ENCODE measurements at places on chromosomes 7 and 10.

- no peak for DNase-seq
These were observed 81.6 kb downstream of the NPY start for GRCh38 chr7:24365606-24366005.

DNA sequence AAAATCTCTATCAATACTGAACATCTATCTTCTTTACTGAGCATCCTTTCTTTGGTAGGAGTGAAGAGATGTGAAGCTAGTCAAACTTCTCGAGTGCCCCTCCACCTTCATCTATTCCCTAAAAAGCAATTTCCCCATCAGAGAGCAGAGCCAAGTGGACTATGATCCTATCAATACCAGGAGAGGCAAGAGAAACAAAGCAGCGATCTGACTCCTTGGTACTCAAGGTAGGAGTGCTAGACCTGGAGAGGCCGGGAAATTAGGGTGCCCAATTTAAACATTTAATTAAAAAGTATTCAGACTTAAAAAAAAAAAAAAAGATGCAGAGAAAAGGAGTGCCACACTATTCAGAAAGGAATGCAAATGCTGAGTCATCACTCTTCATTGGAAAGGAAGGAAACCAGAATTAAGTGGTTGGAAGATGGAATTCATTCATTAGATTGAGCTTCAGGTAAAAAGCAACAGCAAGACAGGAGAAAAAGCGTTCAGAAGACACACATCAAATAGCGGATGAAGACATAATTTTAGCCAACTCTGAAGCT, 1.6 kb downstream of the TIAL1 start:
- peak; percentile 69 for DNase-seq

DNA sequence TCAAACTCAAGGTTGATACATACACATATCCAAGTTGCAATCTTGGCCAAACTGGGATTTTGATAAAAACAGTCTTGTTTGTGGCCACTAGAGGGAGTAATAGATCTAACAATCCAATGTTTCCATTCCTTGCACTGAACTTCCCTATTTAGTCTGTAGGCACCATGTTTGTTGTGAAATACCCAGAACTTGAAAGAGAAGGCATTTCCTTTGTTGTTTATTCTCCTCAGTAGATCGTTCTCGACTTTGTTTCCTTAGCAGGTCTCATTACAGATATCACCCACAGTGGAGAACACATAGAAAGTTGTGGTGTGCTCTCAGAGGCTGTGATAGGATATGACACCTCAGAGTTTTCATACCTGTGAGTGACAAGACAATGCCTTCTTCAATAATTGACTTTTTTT, 70.3 kb upstream of the MXI1 start:
- peak; percentile 71 for DNase-seq

DNA sequence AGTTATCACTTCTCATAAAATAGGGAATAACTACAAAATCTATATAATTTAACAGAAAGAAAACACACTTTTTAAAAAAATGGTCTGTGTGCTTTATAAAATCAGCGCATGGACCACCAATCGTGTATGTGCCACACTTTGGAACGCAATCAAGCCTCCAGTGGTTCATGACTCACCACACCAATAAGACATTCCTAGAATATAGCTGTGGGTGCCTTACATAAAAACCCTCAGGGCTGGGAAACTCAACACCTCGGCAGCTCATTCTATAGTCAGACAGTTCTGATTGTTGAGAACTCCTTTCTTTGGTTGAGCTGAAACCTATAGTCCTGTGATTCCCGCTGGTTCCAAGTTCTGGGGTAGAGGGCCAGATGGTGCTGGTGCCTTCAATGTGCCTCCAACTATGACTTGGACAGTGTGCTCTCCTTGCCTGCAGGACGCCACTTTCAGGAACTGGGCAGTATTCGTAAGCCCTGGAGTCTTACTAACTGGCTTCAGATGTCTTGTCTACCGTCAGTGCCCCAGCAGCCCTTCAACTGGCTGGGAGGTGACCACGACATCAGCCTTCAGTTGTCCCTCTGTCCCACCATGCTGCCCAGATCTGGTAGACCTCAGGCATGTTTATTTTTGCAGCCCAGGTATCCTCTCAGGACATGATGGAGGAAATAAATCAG, 135.7 kb upstream of the GDF10 start:
- DNase-seq = peak; percentile 96

DNA sequence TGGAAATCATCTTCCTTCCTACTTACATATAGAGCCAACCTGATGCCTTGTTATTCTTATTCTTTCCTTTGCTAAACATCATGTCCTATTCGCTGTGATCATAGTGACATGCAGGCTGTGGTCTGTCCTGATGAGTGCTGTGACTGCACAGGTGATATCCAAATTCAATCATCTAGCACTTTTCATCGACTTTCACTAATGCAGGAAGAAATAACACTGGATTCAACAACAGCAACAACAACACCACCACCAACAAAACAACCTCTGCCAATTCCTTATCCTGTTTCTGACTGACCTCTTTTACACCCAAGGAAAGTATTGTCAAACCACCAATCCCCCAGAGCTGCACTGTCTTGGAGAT, 203.2 kb upstream of the PHYHIPL start:
- DNase-seq = no peak

GRCh38 chr10:34373211-34373610, 441.9 kb downstream of the PARD3 start:
- no peak for DNase-seq

DNA sequence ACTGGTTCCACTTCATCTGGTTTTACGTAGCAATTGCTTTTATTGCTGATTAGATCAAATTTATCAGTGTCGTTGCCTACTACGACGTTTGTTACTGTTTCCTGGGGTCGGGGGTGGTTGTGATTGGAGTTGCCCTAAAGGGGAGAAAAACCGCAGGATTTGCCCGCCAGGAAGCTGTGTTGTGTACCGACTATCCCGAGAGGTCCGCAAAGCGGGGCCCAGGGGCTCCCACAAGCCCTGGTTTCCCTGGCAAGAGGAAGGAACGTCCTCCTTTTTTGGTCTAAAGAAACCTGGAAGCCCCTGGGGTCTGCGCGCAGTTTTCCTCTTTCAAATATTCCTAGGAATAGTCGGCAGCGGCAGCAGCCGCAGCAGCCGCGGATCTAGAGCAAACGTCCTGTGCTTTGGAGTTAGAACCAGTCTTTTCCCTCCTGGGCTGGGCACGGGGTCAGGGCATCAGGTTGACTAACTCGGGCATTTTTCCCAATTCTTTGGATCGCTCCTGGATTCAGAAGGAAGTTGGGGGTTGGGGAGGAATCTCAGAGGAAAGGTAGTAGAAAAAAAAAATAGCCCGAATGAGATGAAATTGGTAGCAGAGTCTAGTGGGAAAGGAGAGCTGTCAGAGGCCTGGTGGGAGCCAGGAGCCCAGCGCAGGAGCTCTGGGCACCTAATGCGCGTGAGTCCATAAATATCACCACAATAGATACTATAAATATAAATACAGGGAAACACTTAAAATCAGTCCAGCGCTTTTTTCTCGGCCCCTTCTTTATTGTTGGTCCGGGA, 4.6 kb downstream of the VAX1 start:
- no peak for DNase-seq

DNA sequence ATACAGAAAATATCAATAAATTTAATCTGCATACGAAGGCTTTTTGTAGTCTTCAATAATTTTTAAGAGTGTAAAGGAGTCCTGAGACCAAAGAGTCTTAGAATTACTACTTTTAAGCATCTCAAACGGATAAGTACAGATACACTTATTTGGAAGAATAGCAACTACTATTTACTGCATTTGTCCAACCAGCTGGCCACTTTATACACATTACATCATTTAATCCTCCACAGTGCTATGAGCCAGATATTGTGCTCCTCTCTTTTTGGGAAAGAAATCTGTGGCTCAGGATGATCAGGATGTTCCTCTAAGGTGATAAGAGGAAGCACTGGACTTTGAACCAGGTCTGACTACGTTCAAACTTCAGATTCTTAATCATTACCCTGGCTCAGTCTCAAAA, 588.6 kb upstream of the LRRTM3 start:
- DNase-seq = no peak

DNA sequence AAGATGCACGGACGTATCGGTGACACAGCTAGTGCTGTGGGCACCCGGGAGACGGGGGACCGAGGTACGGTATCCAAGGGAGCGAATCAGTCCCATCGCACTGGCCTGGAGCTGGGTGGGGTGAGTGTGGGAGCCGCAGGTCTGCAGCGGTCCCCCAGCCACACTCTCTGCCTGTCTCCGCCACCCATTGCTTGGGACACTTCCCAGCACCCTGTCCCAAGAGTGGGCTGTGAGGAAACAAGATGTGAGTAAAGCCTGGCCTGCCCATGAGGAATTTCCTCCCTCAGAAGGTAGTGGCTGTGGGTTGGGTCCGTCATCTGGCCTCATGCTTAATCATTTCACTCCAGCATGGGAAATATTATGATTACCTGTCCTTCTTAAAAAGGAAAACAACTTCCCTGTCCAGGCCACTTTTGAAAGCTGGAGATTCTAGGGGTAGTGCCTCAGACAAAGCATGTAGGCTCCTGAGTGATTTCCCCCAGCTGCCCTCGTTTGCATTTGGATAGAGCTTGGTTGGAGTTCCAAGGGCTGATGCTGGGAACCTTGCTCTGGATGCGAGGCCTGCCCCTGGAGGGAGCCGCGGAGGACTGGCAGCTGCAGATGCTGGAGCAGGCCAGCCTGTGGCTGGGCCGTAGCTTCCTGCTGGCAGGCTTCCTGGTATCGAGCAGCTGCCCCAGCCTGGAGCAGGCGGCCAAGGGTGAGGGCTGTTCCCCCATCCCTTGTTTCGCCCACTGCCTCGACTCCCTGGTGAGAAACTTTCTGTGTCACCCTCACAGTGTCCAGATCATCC, 6.2 kb upstream of the ACTR3C start:
- no peak for DNase-seq

DNA sequence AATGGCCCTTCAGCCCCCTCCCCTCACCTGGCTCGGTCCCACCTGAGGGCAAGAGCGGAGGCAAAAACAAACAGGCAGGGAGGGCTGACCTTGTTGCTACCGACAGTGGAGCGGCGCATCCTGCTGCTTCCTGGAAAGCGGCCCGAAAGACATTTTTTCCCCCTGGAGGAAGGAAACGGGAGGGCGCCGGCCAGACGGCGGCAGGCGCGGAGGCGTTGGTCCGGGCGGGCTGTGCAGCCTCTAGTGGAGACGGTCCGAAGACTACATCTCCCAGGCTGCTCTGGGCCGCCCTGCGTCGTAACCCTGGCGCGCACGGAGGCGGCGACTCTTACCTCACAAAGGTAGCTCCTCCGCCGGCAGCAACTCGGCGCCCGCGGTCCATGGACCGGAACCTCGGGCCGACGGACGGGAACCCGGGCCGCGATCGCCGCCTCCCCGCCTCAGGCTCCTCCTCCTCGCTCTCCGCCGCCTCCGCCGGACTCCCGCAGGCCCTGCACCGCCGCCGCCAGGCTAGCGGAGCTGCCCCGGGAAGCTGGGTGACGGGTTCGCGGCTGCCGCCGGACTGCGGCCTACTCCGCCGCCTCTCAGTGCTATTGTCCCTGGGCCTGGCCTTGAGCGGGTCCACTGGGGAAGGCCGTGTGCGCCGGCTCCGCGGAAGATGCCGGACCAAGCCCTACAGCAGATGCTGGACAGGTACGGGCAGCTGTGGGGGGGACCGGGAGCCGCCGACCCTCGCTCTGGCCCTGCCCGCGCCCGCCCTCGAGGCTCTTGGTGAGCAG, at the start of the genes CPEB3 and MARCHF5:
Gene CPEB3, minus strand, starts transcription at position 242 of the 779 bp plus-strand sequence. CDS start 50,728 bp downstream, outside the sequence.
Gene MARCHF5, plus strand, starts transcription at position 331 of the 779 bp plus-strand sequence. Its CDS starts 328 bp downstream, at position 659.
- peak; percentile 97 for DNase-seq

- DNase-seq = peak; percentile 21
These were observed 119.4 kb downstream of the ST7 start for GRCh38 chr7:117072620-117073118.

DNA sequence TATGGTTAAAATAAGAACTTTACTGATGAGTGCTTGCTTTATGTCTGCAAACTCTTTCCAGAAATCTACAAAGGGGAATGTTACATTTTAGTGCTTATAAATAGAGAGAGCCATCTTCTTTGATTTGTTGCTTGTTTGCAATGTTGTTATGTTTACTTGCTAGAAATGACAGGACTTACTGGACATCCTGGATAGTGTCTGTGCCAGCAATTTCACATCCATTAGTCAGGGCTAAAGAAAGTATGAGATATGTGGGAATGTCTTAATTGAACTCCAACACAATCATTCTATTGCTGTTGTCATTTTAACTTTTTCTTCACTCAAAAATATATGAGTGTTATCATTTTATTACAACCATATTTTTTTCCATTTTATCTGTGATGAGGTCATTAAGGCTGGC, 453.2 kb downstream of the TNS3 start:
- DNase-seq = peak; percentile 20

DNA sequence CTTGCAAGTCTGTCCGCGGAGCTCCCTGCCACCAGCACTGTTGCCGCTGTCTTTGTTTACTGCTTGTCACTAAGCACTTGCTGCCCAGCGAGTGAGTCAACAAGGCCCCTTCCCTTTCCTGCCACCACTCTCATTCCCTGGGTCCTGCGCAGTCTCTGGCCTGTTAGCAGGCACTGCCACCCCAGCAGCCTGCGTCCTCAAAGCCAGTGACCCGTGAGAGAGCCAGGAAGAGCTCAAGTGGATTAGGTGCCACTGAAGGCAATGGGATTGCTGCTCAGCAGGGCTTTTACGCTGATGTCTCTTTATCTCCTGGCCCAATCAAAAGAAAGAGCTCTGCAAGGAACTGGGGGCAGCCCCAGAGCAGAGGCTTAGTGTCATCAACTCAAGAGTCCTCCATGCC, at the start of gene FRMPD2:
Gene FRMPD2, minus strand, starts transcription at position 61 of the 400 bp plus-strand sequence. CDS start 129 bp downstream, outside the sequence.
- DNase-seq = no peak

Data from EH (cell line).